Activated CD4-positive, alpha-beta T cell treated with anti-CD3 and anti-CD28 coated beads, Interleukin-2, Interleukin-6, amounts not matched to agents 100 ng/mL and 50 ng/mL, durations not matched to agents 16 hours and 8 hours (primary cell): ENCODE measurements at places on chromosomes 13 and 19.

- DNase-seq: no peak
Observed at GRCh38 chr19:14166999-14167575, 30.7 kb upstream of the ASF1B start.

- no peak for DNase-seq
Observed at GRCh38 chr19:49243726-49244125, 81.3 kb downstream of the SLC6A16 start.

DNA sequence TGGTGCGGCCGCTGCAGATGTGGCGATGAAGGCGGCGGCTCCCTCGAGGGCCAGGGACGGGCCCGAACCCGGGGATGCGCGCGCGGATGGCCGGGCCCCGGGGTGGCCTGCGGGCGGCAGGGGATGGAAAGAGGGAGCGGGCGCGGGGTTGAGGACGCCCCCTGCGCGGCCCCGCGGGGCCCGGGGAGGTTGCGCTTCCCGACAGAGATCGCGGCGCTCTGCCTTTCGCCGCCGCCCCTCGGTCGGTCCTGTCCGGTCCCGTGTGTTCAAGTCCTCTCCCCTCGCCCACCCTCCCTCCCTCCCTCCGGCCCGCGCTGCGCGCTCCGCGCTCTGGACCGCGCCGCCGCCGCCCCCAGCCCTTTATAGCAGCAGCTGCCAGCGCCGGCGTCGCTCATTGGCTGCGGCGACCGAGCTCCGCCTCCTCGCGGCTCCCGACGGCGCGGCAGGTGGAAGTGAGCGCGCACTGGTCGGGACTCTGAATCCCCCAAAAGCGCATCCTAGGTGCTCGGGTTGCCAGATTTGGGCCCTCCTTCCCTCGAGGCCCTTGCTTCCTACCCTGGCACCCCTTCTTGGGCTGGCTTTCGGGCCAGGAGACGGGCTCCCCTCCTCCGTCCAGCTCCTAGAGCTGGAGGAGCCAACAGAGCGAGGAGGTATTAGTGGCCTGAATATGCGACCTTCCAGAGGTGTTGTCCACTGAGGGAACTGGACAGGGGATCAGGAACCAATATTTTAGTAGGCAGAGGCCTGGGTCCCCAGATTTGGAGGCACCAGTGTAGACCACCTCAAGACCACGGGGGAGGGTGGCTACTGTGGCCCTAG lies at the start of gene ELAVL3:
Gene ELAVL3 (minus strand): TSS at position 332 of the 819 bp plus-strand sequence. CDS start 438 bp downstream, outside the sequence.
- no peak for DNase-seq

- DNase-seq: no peak
Observed at GRCh38 chr19:29702161-29702962, 12.7 kb downstream of the C19orf12 start.

DNA sequence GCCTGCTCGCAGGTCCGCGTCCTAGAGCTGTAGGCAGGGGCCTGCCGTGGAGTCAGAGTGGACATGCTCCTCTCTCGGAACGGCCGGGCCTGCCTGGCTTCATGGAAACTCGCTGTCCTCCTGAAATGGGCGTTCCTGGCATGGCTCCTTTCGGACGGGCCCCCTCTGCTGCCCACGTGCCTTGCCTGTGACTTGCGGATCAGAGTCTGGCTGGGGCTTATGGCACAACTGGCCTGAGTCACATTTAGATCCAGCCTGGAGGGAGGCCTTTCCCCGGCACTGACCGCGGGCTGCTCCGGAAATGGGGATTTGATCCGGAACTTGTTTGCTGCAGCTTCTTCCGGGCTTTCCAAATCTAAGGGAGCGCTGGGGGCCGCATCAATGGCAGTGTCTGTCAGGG lies 28.1 kb downstream of the THSD1 start:
- no peak for DNase-seq
